ENCODE measurements at places on chromosomes 11 and 22. TPM values are rescaled to one million over a fixed set of nuclear protein-coding genes. Genes with fewer than 3 reads are reported as not detected.

TBX1 gene
- 15.4 TPM for total RNA-seq

DNA sequence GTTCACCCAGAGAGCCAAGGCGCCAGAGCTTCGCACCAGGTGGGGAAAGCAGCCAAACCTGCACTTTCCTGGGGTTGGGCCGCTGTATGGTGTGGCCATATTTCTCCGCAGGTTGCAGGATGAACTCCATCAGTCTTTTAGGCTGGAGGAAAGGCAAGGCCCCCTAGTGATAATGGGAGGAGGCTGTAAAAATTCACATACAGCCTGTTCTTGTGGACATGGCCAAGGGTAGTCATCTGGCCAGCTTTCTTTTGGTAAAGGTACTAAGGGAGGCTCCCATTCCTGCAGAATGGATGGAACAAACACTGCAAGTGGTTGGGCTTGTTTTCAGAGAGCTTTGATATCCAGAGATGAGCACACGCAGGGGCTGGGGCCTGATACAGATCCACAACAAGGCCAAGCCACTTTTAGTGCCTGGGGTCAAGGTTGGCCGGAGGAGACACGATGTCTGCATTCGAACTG lies 29.6 kb downstream of the C22orf31 start:
- DNase-seq, result no peak

- DNase-seq, result no peak
These were observed 2.1 kb upstream of the AHNAK start for GRCh38 chr11:62548545-62549335.

GRCh38 chr22:46122511-46122971 lies 27.8 kb upstream of the PPARA start:
- no peak for DNase-seq

- DNase-seq, result no peak
These were observed 111.3 kb downstream of the WNT7B start for GRCh38 chr22:45865561-45866125.

CCDC134 gene
- 10.0 TPM for total RNA-seq

DNA sequence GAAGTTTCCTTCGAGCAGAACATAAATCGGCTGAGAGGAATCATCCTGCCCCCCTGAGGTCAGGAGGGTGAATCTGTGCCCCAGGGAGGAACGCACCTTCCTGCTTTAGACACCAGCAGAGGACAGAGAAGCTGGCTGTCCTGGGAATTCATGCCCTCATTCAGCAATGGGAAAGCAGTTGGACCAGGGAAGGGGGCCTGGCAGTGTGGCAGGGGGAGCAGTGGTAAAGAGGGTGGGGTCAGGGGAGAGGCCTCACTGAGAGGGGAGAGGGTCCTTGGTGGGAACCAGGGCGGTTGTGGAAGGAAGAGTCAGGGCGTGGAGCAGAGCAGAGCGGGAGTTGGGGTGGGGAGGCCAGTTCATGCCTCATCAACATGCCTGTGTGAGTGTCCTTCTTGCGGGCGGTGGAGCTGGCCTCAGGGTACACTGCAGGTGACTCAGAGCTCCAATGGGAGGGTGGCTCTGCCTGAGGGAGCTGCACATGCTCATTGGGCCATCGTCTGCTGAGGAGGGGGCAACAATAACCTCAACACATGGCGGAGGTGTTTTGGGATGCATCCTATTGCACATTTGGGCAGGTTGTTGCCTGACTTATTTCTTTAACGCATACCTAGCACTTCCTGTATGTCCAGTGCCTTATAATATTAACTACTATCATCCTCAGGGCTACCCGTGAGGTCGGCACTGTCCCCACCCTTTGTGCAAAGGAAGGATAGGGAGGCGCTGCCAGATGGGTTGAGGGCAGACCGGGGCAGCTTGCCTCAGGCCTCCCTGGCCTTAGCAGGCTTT lies 23.2 kb downstream of the MED15 start:
- no peak for DNase-seq

DNA sequence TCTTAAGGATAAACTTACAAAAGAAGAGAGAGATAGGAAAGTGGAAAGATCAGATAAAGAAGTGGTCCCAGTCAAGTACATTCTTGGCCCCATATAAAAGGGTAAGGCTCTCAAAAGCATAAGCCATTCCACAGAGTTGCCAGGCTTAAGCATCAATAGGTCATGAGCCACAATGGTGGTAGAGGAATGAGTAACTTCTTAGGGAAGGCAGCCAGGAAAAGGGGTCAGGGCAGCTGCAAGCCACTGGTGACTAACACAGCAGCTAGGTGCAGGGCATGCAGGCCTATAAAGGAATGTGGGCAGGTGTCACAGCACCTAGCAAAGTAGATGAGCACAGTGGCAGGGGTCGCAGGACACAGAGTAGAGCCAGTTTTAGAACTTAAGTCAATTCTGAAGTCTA lies 302.6 kb upstream of the FAT3 start:
- no peak for DNase-seq

GRCh38 chr22:37301144-37301830 lies 19.0 kb downstream of the CYTH4 start:
- DNase-seq, result no peak

DNA sequence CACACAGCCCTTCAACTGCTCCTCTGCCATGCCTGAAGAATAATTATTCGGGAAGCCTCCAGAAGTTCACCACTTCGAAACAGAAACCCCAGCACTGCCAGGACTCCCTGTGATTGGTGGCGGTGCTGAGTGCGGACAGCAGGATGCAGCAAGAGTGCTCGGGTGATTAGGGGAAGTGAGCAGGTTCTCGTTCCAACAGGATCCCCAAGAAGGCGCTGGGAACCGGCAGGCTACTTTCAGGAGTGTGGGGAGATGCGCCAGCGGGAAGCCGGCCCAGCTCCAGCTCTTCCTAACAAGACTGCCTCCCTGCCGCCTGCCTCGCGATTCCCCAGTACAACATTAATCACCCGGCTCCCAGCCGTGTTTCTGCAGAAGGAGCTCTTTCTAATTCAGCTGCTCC lies 630.2 kb downstream of the BRD1 start:
- peak; percentile 58 for DNase-seq

PLAAT4 gene
- total RNA-seq, result not detected

DNA sequence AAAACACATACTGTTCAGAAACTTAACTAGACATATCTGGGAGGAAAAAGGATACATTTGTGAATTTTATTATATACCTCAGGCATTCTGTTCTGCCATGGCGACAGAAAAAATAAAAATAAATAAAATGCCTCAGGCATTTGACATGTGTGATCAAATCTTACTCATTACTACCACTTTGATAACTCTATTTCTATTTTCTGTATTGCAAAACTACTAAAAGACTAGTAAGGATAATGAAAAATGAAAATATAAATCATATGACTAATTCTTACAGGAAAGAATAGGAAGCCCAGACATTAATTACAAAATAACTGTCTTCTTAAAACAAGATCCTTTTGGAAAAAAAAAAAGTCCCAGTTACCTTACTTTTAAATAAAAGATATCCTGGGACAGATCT lies 5.3 kb downstream of the PICALM start:
- no peak for DNase-seq

GRCh38 chr22:27223317-27224177 lies 566.2 kb downstream of the MIAT start:
- no peak for DNase-seq

RASSF10 gene
- not detected for total RNA-seq

- DNase-seq, result no peak
These were observed 50.6 kb upstream of the FTH1 start for GRCh38 chr11:62017878-62018655.

GRCh38 chr11:59135648-59136461 lies 6.8 kb upstream of the FAM111A start:
- DNase-seq, result peak; percentile 51

DDIAS gene
- 14.7 TPM for total RNA-seq

APOL6 gene
- total RNA-seq, result 0.03 TPM

DNA sequence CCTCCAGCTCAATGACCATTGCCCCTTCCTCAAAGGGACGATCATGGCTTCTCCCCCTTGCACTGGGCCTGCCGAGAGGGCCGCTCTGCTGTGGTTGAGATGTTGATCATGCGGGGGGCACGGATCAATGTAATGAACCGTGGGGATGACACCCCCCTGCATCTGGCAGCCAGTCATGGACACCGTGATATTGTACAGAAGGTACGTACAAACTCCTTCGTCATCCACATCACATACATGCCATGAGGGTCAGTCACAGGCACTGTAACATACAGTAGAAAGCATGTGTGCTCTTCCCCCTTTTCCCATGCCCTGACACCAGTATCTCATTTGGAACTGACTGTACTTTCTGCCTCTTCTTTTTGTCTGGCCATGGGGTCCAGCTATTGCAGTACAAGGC lies 4.0 kb downstream of the TAF10 start:
- DNase-seq, result no peak

GRCh38 chr11:35675901-35676610 lies 13.5 kb downstream of the TRIM44 start:
- peak; percentile 54 for DNase-seq

DNA sequence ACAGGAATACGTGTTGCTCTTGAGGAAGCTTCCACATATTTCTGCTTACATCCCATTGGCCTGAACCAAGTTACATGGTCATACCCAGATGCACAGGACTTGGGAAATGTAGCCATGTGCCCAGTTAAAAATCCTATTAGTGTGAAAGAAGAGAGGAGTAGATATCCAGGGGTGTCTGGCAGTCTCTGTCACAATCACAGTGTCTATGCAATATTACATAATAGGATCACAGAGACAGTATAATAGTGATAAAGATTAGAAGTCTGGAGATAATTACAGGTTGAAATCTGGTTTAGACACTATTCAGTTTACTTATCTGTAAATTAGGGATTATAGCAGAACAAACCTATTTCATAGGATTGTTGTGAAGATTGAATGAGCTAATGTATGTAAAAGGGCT lies 62.6 kb upstream of the SLC6A5 start:
- DNase-seq, result no peak

DNA sequence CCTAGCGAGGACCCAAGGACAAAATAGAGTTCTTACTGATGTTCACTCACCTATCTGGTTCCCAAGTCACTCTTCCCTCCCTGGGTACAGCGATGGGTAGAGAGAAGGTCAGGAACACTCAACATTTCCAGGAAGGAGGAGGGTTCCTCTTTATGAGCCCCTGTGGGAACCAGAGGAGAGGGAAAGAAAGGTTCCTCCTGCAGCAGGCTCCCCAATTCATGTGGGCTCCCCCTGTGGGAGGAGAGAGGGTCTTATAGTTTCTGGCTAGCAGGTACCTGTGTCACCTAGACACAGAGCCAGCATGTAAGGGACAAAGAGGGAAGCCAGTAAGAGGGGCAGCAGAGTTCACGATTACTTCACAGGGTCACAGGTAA lies 93.5 kb downstream of the DBX1 start:
- DNase-seq, result no peak

CD6 gene
- not detected for total RNA-seq

SERPING1 gene
- total RNA-seq, result 22.3 TPM

DNA sequence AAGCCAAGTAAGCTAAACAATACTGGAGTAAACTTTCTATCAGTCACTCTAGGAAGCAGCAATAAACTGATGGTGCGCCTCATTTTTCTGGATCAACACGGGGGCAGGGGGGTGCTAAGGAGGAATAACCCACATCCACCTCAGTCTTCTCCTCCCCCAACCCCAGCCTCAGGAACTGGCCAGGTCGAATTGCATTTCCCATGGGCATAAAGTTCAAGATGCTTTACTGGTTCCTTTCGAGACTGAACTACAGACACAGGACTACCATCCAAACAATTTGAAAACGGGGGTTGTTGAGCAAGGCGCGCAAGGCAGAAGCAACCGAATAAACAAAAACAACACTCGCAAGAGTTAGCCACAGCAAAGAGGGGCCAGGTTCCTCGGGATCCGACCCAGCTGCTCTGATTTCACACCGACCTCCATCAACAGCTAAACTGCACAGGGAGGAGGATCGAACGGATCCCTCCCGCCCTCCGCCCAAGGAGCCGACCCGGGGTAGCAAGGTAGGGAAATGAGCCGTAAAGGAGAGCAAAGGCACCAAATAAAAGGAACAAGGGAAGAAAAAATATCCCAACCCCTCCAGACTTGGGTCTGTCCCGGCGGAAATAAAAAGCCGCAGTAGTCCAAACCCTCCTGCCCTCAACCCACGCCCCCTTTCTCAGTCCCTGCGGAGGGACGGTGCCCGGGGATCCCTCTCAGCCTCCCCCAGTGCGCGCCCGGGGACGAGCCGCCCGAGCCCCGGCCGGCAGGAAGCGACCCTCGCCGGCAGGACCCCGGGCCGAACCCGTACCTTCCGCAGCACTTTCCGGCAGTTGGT lies 801 bp downstream of the SESN3 start:
- peak; percentile 53 for DNase-seq

DNA sequence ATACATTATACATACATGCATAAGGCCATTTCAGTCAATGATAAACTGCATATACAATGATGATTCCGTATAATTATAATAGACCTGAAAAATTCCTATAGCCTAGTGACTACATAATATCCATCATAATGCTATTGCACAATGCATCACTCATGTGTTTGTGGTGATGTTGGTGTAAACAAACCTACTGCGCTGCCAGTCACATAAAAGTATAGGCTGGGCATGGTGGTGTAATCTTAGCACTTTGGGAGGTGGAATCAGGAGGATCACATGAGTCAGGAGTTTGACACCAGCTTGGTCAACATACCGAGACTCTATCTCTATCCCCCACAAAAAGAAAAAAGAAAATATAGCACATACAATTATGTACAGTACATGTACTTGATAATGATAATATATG lies 163.7 kb upstream of the DDI1 start:
- DNase-seq, result no peak

GRCh38 chr22:31629741-31630184 lies 32.3 kb downstream of the PISD start:
- no peak for DNase-seq

PRODH gene
- 3.2 TPM for total RNA-seq

CHRM4 gene
- 5.2 TPM for total RNA-seq

All from G401 (cell line).